ENCODE measurements at places on chromosomes 3 and 15.

- DNase-seq = no peak
Observed at GRCh38 chr15:86765281-86765680, 685.6 kb downstream of the AGBL1 start.

DNA sequence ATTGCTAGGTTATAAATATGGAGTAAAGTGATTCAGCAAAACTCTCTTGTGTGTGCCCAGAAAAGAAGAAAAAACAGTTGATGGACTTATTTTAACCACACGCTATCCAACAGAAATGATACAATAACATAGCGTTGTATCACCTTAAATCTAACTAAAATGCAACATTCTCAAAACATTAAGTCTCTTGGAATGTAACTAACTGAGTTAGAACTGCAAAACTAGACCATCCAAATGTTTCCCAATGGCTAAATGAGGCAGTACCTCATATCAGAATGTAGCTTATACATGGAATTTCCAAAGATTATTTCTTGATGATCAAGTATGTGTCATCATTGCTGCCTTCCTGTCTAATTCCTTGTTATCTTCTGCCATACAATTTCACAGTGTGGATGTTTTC is 187.9 kb downstream of the CNTN3 start:
- DNase-seq = no peak

DNA sequence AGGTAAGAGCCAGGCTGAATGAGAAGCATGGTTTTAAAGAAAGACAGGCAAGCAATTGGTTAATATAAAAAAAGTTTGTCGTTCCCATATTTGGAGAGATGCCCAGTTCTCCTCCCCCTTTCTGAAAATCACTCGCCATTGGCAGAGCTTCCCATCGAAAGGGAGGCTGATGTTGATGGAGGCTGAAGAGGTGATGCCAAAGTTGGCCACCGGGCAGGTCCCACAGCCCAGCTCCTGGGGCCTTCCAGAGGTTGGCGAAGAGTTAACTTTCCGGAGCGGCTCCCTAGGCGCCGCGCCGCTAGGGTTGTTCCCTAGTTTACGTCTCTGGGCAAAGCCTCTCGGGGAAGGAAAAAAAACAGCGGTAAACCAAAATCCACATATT is 793 bp downstream of the PCOLCE2 start:
- no peak for DNase-seq

DNA sequence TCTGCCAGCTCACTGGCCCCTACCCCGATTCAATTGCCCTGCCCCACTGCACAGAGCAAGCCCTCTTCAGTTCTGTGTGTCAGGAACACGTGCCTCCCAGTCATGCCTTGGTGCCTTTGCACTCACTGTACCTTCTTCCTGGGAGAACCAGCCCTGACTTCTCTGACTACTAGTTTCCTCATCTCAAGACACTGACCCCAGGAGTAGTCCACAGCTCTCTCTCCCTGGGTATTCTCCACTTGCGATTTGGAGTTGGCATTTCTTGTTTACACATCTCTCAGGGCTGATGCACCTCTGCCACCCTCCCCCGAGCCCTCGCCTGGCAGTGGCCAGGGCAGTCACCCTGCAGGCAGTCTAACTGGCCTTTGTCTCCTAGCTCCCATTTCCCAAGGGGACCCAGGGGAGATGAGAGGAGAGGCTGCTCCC is 5.7 kb downstream of the CISH start:
- no peak for DNase-seq

- DNase-seq = no peak
Observed at GRCh38 chr3:186237915-186238314, 124.1 kb downstream of the DGKG start.

- no peak for DNase-seq
Observed at GRCh38 chr3:162933656-162934055, 1437.0 kb downstream of the OTOL1 start.

DNA sequence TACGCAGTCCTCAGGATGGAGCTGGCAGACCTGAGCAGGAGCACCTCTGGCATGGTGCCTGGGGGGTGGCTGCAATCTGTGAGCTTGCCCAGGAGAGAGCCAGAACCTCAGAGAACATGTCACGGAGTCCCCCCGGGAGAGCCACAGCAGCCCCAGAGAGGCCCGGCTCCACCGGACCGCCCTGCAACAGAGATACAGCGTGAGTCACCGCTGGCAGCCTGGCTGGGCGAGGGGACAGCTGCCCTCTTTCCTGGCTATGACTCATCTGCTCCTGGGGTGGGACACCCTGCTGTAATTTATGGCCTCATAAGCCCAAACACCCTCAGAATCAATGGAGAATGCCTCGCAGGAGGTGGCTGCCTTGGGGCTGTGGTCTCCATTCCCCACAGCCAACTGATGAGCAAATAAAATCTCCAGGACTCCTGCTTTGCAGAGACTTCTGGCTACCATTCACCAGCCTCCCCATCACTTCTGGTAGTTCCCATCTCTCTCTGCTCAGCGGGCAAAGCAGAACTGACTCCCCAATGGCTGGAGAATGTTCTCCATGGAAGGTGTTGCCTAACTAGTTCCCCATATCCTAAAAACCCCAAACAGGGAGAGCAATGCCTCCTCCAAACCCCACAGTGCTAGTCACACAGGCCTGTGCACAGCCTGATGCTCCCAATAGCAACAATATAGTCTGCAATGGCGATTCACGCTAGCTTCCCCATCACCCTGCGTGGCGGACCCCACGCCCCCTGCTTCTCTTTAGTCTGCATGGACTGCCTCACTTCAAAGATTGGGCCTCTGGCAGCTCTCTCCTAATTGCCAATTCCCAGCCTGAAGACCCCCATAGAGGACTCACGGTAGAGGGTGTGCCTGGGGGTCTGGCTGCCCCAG is 21.6 kb downstream of the ACSBG1 start:
- DNase-seq = peak; percentile 58

DNA sequence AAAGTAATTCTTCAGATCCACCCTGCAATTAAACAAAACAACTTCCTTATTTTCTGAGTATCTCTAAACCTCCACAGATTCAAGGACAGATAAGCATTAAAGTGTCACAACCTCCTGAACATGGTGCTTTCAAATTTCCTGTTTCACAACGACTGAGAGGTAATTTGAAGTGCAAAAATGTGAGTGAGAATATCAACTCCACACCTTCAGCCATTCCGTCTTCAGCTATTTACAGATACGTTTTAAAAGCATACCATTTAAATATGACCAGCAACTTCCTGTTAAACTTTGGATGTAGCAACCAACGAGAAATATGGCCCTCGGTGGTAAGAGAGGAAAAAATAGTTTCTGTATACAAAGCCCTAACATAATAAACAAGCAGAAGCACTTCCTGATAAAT is 32.1 kb upstream of the PCSK6 start:
- DNase-seq = no peak

DNA sequence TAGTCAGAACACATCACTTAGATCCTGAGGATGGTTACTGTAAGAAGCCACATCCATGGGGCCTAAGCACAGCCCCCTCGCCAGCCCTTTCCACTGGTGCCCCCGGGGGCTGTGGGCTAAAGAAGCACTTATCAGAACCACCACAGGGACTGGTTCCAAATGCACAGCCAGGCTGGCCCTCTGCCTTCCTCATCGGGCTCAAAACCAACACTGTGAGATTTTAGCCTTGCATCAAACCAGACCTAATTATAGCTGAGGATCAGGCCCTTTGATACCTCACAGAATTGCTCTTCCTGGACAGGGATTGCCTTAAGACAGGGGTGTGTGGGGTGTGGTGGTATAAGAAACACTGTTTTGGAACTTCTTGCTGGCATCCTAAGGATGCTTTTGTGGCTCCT is 23.7 kb downstream of the SRPRB start:
- DNase-seq = no peak

DNA sequence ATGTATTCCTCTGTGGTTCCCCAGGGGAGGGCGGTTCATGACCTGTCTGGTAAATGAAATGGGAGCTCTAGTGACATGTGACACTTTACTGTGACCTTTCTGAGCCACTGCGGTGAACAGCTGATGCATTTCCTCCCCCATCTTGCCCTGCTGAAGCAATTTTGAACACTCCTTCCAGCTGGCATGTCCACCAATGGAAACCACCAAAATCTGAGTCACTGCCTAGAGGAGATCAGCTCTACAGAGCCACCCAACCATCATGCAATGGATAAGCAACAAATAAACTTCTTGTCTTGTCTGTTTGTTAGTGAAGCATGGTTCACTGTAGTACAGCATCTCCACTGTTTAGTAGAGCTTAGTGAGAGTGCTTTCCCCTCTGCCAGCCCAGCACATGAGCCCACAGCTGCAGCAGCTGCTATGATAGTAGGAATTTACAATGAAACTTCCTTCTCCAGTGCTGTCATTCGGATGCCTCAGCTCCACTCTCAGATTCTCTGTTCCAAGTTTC is 479.4 kb downstream of the NTRK3 start:
- DNase-seq = peak; percentile 61

DNA sequence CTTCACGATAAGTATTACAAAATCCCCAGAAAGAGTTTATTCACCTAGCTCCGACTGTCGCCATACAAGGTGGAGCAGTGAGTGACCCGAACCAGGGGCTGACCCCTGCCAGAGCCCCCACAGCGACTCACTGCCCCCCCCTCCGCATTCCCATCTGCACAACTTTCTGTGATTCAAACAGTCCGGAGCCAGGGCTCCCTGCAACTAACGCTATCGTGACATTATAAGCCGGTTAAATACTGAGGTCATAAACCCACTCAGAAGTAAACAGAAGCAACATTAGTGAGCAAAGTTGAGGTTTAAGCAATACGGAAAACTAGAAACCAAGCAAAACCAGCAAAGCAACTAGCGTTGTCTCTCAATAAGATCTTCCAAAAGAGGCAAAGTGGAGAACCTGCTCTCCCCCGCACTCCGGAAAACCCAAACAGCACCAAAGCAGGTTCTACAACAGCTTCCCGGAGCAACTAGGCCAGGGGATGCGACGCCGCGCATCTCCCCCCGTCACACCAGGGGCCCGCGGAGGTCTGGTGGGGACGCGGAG is 642 bp downstream of the SCAP start:
- no peak for DNase-seq

DNA sequence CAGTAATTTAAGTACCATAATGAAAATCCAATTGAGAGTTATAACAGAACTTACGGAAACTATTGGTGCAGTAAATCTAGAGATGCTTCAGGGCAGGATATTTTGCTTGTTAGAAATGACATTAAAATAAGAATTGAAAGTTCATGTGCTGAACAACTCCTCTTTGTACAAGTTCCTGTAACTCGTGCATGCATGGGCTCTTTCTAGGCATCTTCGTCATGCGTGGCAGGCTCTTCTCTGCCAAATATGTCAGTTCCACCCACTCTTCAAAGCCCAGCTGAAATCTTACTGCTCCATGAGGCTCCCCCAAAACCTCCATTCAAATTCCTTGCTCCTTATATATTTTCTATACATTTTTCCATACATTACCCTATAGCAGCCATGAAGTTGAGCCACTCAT is 48.7 kb downstream of the FBN1 start:
- DNase-seq = no peak

DNA sequence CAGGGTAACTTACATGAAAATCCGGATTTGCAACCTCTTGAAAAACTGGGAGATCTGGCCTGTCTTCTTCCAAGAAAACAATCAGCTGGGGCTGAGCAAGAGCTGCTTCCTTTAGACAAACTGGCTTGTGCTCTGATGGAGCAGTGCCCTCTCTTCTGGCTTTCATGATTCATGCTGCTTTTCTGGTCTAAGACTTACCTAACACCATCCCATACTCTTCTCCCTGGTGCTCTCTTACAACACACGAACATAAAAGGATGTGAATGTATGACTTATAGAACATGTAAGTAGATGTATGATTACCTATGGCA is 9.9 kb downstream of the TJP1 start:
- no peak for DNase-seq

DNA sequence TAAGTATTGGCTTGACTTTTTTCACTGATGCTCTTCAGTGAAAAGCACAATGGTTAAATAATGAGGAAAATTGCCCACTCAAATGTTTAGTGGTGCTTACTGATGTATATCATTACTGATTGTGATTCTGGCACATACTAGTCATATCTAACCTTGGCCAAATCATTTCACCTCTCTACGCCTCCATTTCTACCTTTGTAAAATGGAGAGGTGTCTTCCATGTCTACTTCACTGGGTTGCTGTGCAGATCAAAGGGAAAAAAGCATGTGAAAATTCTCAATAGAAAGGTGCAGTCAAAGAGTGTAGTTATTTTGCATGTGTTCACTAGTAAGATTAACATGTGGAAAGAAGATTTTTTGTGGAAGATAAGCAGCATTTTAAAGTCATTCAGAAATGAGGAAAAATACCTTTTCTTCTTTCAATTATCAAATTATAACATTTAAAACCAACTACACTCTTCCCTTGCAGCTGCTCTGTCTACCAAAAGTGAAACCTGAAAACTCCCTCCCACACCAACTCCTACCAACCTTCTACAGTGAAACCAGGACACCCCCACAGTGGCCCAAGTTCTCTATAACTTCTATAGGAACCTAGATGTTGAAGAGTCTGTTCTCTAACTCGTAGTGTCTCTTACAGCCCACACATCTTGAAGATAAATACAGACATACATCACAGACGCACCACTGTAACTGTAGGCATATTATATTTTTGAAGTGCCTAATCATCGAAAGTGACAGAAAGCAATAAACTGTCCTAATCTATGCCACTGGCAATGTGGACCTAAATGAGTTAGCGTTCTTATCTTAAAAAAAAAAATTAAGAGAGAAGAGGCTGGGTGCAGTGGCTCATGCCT is 1.4 kb downstream of the CD200R1 start:
- DNase-seq = no peak

Measured in sciatic nerve (tissue), 2 donors.